ENCODE measurements at places on chromosomes 5 and 9.
A peak's percentile ranks its signal among the peaks of the same experiment; 100 is the strongest.

- DNase-seq = no peak
Observed at GRCh38 chr9:129239946-129240490, 62.0 kb upstream of the IER5L start.

DNA sequence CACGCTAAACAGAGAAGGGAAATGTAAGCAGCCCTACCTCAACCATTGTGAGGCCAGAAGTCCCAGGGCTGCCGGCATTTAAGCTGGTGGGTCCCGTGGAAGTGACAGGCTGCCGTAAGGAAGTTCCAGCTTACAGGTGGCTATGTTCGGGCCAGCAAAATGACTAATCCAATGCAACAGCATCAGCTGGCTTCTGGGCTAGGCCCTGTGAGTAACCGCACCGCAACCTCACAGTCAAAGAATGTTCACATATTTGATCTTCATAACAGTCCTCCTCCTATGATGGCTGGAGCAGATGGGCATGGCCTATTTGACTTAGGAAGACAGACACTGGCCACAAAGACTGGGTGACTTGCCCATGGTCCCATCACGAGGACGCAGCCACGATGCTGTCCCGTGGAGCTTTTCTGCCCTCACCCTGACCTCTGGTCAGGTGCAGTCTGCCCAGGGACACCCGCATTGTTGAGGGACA is 88.2 kb downstream of the LIFR start:
- peak; percentile 98 for DNase-seq

DNA sequence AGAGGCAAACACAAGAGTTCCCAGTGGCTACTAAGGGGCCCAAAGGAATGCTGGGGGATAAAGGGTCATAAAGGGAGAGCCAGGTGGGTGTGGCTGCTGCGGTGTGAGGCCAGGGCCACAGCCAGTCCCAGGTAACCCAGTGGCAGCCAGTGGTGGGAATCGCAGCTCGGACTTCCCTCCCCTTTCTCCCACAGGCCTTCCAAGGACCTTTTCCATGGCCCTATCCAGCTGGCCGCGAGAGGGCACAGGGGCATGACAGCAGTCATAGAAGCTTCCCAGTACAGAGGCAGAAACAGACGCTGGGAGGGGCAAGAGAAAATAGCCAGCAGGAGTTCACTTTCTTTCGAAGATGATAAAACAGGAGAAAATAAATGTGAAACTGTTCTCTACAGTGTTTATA is 257.6 kb downstream of the SEMA5A start:
- no peak for DNase-seq

DNA sequence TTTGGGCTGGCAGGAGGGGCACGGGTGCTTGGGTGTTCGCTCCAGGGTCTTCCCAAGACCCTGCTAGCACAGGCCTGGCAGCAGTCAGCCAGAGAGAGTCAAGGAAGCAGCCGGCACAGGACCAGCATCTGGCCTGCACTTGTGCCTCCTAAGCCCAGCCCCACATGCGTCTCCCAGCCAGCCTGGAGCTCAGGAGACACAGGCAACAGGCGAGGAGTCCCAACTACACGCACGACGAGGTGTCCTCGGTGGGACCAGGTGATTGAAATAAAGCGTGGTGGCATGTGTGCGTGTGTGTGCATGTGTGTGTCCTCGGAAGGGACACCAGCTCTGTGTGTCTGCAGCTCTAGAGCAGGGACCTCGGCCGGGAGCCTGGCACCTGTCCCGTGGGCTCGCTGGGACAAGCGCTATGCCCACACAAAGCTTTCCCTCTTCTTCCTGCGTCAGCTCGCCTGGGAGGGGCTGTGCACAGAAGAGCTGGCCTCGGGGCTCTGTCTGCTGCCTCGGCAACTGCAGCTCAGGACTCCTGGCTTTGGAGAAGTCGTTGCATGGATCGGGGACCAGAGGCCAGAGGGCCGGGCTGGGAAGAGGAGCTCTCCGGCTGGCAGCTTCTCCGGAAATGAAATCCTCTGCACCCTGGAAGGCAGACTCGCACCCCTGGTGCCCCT is 14.7 kb upstream of the SLC9A3 start:
- no peak for DNase-seq

- DNase-seq = no peak
Observed at GRCh38 chr9:12964271-12964670, 189.5 kb downstream of the LURAP1L start.

- DNase-seq = no peak
Observed at GRCh38 chr5:96655085-96655484, 7.1 kb upstream of the CAST start.

GRCh38 chr5:134435560-134435959 is 23.9 kb upstream of the CDKN2AIPNL start:
- peak; percentile 77 for DNase-seq

Measured in iris pigment epithelial cell (primary cell).